Progenitor cell of endocrine pancreas (in vitro differentiated cells): ENCODE measurements at places on chromosomes 3 and 15.

DNA sequence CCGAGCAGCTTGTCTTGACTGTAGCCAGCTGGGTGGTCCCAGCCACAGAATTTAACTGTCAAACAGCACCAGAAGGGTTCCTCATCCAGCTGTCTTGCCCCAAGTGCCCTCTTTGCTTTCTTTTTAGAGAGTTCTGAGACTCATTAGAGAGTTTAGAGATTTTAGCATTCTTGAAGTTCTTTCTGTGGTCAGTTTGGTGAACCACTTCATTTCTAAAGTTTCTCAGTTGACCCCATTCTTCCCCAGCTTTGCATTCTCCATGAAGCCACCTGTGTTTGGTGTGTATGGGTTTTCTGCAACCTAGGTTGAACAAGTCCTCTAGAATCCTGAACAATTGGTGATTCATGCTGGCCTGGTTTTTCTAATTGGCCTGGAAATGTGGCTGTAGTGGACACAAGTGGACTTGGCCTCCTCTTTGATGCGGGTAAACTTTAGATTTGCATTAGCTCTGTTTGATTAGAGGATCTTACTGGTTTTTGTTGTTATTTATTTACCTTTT, 33.7 kb downstream of the FLNB start:
- H3K27me3 ChIP-seq: no peaks in the 10 kb centered on the region
- no peak for DNase-seq
- H3K36me3 ChIP-seq: no peaks in the 10 kb centered on the region
- peaks cover 24% of the 10 kb centered on the region for H3K4me1 ChIP-seq
- H3K4me3 ChIP-seq: no peak overlapping the region

DNA sequence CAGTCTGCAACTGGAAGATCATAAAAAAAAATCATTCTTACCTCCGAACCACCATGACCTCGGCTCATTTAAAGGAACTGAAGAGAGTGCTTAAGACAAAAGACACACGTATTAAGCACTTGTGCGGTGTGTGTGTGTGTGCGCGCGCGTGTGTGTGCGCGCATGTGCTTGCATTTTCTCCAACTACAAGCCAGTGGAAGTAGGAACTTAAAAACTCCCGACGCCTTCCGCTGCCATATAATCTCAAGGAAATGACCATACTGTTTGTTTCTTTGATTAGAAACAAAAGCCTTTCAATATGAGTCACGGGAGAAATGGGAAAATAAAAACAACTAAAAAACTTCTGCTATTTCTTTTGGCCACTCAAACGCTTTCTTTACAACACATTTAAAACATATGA, 32.4 kb downstream of the FRMD4B start:
- H3K27me3 ChIP-seq: no peaks in the 10 kb centered on the region
- H3K36me3 ChIP-seq: peaks cover 5% of the 10 kb centered on the region
- no peak overlapping the region for H3K27ac ChIP-seq
- no peak overlapping the region for H3K4me3 ChIP-seq

DNA sequence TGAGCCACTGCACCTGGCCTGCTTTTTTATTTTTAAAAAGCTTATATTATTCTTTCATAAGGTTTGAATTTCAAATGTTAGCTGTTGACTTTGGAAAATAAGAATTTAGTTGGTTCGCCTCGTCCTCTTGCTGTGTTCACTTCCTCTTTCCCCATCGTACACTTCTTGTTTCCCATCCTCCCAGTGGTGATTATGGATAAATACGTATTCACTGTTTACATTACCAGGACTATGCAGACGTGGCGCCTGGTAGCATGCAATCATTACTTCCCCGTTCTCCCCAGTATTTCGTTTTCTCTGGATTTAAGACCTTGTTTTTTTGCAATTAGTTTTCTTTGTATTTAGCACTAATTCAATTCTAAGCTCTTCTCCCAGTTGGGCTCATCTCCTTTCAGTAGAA, 70.1 kb downstream of the LMLN start:
- H3K4me3 ChIP-seq: no peak overlapping the region
- peaks cover 2% of the 10 kb centered on the region for H3K4me1 ChIP-seq
- no peaks in the 10 kb centered on the region for H3K27me3 ChIP-seq
- H3K27ac ChIP-seq: no peak overlapping the region

DNA sequence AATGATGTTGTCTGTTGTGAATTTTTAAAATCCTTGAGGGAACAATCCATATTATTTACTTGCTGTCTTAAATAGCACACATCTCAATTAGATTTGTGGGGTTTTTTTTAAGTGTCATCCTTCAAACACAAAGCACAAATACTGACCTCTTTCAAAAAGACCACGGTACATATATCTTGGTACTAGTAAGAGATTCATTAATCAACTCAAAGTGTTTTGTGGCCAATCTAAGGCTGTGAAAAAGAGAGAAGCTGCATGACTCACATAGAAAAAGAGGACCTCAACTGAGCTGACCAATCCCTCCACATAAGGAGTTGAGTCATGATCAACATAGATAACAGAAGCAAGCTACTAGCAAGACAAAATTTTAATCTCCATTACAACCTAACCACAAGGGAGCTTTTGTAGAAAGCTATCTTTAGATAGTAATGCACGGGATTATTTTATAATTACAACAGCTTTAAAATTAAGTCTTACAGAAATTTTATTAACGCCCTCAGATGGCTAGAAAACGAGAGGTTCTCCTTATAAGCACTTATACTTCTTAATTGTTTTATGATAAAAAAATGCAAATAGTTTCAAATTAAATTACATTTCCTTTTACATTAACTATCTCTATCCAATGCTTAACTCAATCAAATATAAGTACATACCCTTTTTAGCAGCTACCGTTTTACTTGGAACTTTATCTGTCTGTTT, 60.5 kb downstream of the TOP2B start:
- no peaks in the 10 kb centered on the region for H3K4me1 ChIP-seq
- H3K36me3 ChIP-seq: peaks cover 37% of the 10 kb centered on the region
- no peak for DNase-seq

DNA sequence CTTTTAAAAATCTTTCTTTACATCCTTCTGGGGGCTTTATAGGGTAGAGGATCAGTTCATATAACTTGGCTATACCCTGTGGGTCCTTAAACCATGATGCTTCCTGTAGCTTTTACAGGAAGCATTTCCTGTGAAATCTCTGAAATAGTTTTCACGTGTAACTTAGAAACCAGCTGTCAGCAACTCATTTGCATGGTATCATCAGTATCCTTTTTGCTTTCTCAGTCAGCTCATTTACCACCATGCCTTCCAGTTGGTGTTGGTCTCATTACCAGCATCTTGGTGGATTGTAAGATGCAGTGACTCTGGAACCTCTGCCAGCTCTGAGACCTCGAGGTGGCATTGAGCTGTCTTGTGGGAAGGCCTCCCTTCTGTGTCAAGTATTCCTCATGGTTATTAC, 96.7 kb upstream of the MYZAP start:
- DNase-seq: no peak
- H3K27me3 ChIP-seq: no peaks in the 10 kb centered on the region
- H3K4me1 ChIP-seq: peaks cover 49% of the 10 kb centered on the region
- peak overlapping the region; percentile 95 for H3K27ac ChIP-seq
- no peak overlapping the region for H3K4me3 ChIP-seq

GRCh38 chr15:99070208-99070607, 34.7 kb upstream of the SYNM start:
- no peaks in the 10 kb centered on the region for H3K4me1 ChIP-seq
- DNase-seq: no peak
- H3K4me3 ChIP-seq: no peak overlapping the region
- no peaks in the 10 kb centered on the region for H3K36me3 ChIP-seq

DNA sequence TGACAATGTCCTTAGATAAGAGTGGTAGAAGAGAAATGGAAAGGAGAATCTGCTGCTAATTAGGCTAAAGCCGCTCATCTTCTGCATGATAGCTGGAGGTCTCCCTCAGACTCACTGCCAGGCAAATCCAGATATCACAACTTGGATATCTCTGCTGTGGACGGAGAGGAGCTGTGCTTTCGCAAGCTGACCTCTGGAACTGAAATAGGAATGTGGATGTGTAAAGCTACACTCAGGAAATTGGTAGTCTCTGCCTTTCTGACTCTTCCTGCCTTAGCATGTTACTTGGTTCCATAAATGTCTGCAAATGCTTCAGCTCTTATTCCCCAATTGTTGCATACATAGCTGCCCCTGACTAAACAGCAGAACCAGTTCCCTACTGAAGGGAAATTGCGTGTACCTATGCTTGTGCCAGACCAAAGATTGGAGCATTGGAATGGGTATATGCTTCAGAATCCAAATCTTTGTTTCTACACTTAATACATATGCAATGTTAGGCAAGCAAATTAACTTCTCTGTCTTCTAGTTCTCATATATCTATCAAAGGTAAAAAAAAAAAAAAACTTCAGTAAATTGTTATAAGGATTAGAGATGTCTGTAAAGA, 74.7 kb upstream of the ROBO2 start:
- no peak overlapping the region for H3K27ac ChIP-seq
- no peaks in the 10 kb centered on the region for H3K27me3 ChIP-seq
- peaks cover 39% of the 10 kb centered on the region for H3K4me1 ChIP-seq
- no peaks in the 10 kb centered on the region for H3K36me3 ChIP-seq
- no peak for DNase-seq
